ENCODE measurements at places on chromosomes 1 and 21.
A peak's percentile ranks its signal among the peaks of the same experiment; 100 is the strongest.

- no peak for DNase-seq
These were observed 2.1 kb downstream of the SCAF4 start for GRCh38 chr21:31729622-31730343.

GRCh38 chr1:36305915-36306209, 306 bp upstream of the SH3D21 start:
- no peak for DNase-seq

DNA sequence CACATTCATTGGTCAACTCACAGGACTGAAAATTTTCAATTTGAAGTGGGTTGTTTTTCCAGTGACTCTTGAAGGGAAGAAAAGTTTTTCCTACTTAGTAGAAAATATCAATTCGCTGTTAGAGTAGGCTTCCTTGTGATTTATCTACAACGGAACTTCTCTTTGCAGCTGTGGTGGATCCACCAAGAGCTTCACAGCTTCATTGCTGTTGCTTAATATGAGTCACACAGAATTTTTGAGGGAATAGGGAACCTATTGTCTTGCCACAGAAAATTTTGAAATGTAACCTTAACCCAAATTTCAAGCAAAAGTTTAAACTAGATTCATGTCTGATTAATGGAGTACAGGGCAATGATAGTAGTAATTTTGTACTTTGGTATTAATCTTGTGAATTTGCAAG, 58.4 kb upstream of the IFI44L start:
- no peak for DNase-seq

DNA sequence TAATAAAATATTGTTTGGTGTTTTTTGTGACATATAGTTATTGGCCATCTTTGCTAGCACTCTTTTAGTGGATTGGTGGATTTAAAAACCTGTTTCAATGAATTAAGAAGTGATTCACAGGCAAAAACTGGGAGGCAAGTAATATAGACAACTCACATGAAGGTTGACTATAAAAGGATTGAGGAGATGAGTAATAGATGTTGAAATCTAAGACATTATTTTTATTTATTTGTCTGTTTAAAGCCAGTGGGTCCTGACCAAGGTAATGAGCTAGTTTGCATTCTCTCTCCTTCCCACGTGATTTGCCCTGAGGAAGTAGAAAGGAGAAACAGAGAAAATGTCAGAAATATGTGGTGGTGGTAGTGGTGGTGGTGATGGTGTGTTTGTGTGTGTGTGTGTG, 351.5 kb upstream of the ZP4 start:
- DNase-seq = no peak

- DNase-seq = no peak
These were observed 1.1 kb upstream of the KNCN start for GRCh38 chr1:46552357-46553237.

DNA sequence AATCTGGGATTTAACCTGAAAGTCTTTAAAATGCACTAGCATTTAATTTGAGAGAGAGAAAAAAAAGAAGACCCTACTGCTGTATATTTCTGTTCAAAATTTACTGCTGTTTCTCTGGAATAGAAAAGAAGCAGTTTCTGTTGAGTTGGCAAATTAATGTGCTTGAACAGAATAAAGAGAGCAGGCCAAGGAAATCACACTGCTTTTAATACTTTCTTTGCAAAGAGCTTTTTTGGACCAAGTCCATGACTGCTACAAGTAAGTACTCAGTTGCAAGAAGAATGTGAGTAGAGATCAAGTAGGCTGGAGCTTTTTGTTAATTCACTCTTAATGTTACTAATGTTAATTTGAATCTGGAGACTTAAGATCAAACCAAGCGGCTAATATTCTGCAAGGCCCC, 336.2 kb upstream of the SGIP1 start:
- DNase-seq = no peak

DNA sequence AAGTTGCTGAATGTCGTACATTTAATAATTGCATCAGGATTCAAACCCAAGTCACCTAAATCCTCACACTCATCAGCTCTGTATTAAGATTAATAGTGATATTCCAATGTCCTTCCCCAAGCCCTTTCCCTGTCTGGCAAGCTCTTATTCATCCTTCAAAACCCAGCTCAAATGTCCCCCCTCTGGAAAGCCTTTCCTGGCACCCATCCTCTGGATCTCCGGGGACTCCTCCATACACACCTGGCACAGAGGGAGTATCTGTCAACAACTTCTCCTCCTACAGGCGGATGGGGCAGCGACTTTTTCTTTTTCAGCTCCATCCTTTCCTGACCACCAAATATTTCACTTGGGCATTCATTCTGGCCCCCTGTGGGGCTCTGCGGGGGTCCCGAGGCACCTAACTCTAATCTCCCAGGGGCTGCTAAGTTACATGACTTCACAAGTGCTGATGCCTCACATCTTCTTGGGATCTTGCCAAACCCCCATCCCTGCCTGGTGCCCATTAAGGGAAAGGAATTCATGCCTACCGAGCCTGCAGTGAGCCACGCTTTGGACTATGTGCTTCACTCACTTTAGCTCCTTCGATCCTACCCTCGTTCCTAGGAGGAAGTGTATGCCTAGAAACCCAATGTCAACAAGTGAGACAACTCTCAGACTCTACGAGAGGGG, 15.2 kb downstream of the TINAGL1 start:
- no peak for DNase-seq

DNA sequence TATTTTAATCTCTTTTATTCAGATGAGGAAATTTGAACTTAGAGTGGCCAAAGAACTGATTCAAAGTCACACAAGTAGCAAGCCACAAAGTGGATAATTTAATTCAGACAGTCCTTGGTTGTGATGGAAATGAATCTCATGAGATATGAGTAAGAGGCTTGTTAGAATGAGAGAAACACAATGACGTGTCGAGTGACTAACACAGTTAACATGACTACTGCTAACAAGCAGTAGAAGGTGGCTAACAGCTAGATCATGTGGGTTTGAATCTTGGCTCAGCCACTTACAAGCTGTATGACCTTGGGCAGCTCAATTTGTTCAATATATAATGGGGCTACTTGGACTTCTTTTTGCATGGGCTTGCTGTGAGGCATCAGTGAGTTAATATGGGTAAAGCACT, 104.5 kb upstream of the LMO4 start:
- no peak for DNase-seq

DNA sequence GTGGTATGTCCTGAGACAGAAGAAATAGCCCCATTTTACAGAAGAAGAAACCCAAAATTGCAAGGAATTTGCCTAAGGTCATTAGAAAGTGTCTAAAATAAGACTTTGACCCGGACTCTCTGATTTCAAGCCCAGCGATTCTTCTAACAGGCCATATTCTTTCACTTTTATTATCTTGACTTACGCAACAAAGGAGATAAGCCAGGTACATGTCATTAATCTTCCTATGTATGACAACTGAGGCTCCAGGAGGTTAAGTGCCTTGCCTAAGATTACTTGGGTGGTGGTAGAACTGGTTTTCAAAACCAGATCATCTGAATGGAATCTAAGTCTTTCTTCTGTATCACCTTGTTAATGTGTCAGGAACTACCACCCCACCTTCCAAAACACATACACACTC, 124.3 kb downstream of the PBX1 start:
- no peak for DNase-seq

- DNase-seq = no peak
These were observed 365.5 kb downstream of the PRDM2 start for GRCh38 chr1:14065486-14065885.

- DNase-seq = no peak
These were observed 50.7 kb upstream of the KCNE2 start for GRCh38 chr21:34313116-34313515.

DNA sequence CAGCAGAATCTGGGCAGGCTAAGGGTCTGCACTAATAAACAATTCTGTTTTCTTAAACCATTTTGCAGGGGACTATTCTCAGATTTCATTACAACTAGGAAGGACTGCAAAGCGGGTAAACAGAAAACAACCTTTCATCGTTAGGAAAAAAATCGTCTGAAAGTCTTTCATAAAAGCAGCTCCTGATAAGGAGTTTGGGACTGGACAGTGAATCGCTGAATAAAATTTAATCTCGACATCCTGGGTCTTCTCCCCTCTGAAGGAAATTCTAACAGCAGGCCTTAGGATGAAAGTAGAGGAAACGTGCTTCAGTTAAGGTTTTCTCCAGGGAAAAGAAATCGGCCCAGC, 471 bp upstream of the MTF2 start:
- DNase-seq = no peak

GRCh38 chr1:235108185-235108593, 20.4 kb downstream of the TOMM20 start:
- no peak for DNase-seq

DNA sequence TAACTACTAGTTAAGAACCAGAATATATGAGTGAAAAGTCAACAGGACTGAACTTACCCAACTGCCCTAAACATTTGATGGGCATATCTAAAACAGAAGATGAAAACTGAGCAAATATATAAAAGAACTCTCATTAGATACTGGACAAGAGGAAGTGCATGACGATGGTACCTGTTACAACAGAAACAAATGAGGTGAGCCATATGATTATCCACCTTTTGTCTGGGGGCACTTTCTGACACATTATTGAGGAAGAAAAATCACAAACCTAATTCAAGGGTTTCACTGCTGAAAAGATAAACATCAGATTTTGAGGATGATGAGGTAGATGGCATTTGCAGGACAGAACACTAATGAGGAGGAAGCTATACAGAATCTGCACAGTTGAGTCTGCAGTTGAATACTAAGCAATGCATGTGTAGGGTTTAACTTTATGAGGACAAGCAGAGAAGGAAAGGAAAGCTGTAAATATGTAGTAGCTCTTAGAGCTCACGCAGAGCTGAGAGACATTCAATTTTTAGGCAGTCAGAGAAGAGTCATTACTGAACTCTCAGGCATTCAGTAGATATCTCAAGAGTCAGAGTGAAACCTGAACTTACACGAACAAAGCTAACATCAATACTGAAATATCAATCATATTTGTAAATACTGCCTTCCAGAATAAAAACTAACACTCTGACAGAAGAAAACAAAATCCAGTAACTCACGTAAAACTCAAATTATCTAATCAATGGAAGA, 262.1 kb downstream of the AKT3 start:
- no peak for DNase-seq

- no peak for DNase-seq
These were observed 5.3 kb downstream of the DSCAM start for GRCh38 chr21:40841524-40842196.

GRCh38 chr1:176994931-176995596, 169.4 kb downstream of the ASTN1 start:
- DNase-seq = no peak

- no peak for DNase-seq
These were observed 34.5 kb downstream of the EBNA1BP2 start for GRCh38 chr1:43137445-43138052.

DNA sequence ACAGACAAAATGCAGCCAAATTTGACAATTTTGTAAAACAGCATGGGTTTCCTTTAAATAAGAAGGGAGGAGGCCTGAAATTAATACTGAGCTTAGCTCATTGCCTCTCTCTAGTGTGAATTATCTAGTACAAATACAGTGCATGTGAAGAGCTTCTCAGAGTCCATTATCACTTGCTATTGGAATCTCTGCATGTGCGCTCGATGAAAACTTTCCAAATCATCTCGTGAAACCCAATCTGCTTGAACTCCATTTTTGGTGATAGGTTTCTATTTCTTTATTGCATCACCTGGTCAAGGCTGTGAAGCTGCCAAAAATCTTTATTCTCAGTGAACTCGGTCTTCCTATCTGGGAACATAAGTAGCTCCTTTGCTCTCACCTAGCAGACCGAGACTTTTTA, 49.5 kb upstream of the LYPLAL1 start:
- DNase-seq = no peak

GRCh38 chr1:182614796-182615454, 10.7 kb upstream of the RGS16 start:
- no peak for DNase-seq

DNA sequence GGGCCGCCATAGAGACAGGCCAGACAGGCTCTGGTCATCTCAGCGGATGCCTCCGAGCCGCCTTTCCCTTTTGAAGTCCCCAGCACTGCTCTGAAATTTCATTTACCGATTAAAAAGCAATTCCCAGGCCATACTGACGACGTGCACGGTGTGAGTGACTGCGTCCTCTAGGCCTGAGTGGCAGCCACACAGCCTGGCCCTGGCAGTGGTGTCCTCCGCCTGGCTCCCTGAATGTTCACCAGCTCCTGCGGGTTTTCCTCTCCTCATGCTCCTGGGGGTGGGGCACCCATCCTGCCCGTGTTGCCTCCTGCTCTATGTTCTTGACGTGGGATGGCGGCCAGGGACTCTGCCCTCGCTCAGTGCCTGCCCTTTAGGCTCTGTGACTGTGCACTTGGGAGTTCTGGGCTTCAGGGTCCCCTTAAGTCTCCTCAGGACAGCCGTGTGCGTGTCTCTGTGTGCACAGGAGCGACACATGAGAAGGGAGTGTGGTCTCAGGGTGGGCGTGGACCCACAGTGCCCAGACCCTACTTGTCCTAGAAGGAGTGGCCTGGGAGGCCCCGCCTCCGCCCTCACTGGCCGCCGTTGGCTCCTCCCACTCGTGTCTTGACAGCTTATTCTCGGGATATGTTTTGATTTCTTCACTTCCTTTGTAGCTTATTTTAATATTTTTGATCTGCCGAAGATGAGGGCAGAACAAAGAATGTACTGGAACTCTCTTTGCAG, 3.6 kb downstream of the SKI start:
- peak; percentile 68 for DNase-seq

DNA sequence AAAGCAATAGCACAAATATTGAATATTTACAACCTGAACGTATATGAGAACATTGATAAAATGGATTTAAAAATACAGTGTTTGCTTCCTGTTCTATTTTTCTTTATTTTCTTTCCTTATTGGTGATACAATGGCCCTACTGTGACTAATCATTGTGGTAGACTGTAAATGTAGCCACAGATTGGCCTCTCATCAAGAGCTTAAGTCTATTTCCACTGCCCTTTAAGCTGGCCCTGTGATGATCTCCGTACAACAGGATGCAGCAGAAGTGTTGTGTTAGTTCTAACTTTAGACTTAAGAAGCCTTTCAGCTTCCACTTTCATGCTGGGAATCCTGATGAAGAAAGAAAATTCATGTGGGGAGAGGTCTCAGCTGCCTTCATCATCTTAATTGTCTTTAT, 285.6 kb upstream of the B3GALT2 start:
- no peak for DNase-seq

GRCh38 chr21:20308586-20309315, 689.5 kb upstream of the NCAM2 start:
- DNase-seq = no peak

DNA sequence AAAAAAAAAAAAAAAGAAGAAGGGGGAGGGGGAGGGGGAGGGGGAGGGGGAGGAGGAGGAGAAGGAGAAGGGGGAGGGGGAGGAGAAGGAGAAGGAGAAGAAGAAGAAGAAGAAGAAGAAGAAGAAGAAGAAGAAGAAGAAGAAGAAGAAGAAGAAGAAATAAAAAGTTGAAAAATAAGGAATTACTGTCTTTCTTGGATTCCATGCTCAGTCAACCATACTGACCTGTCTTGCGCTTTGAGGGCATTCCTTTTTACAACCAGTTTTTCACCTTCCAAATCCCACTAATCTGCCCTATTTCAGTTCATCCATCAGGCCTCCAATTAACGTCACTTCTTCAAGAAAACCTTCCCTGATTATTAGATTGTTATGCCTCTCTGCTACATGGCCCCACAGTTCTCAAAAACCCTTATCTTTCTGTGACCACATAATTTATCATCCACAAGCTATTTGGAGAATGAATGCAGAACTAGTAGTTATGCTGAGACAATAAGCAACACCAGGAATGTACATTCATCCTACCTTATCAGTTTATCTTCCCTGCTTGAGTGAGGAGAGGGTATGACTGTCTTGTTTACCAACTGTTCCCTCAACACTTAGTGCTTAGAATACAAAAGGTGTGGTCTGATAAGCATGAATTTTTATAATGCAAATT, 57.5 kb upstream of the GUCA2A start:
- DNase-seq = no peak
